Cerebellar nuclear complex (tissue), 1 donor: ENCODE measurements at places on chromosomes 13 and 19.

DNA sequence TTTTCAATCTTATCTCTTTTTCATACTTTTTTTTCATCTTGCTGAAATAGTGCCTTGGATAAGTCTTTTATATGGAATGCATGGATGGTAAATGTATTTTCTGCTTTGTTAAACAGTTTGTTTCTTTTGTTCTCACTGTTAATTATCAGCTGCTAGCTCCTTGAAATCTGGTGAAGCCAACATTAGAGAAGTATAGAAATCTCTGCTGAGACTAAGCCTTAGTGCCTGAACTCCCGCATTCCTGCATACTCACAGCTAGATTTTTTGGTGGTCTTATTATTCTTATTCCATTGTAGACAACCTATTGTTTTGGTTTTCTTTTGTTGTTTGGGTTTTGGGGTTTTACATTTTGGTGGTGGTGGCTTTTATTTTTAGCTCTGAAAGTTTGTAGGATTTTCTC lies 48.4 kb downstream of the DNAJC15 start:
- no peak for DNase-seq

DNA sequence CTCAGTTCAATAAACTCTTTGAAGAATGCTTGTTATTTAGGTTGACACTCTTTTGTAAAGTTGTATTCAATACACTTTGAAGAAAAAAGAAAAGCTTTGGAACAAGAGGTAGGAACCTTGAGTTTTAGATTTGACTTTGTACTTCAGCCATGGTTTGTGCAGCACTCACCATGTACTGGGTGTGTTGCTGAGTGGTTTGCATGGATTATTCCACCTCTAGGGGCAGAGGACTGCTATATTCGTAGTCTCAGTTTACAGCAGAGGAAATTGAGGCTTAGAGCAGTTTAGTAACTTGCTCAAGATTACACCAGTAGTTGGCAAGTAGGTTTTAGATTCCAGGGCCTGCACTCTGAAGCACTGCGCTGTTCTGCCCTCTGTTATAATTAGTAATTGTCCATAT lies 68.8 kb downstream of the DNAJC3 start:
- no peak for DNase-seq

GRCh38 chr13:72760189-72760588 lies 21.5 kb downstream of the DIS3 start:
- no peak for DNase-seq

GRCh38 chr13:54775501-54776191 lies 1747.0 kb downstream of the OLFM4 start:
- no peak for DNase-seq

DNA sequence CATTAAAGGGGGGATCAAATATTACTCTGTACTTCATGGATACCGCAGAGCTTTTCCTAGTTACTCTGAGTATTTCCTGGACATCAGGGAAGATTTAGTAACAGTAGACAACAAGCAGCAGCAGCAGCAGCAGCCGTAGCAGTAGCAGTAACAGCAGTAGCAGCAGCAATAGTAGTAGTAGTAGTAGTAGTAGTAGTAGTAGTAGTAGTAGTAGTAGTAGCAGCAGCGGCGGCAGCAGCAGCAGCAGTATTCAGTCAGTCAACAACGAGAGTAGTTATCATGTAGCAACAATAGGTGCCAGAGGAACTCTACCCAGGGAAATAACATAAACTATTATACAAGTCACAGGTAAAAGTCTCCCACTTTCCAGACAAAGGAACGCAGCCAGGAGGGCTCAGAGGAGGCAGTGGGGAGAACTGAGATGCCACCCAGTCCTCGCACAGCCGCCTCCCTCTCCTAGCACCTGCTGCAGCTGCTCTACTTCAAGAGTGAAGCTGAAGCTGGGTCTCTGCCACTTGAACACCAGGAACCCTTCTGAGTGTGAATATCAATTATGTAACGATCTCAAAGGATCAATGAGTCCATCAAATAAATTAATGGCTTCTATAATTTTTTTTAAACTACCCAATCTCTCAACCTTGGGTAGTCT lies 1.3 kb upstream of the DOCK9 start:
- no peak for DNase-seq

DNA sequence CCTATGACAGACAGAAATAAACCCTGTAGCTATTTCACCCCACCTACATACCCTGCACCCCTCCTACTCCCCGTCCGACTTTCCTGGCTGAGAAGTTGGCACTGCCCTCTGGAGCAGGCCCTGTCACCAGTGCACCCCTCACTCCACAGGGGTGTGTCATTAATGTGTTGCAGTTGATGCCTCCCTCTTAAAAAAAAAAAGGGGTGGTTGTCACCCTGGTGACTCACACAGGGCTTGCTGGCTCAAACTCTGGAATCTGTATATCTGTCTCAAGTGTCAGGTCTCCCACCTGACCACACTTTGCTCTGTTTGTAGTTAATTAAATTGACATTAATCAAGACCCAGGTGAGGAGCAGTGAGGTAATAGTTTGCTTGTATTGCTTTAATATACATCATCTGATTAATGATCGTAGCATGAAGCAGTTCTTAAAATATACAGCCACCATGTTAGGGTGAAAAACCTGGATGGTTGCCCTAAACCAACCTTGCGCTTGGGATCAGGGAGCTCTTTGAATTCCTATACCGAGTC lies 2.0 kb upstream of the GATAD2A start:
- no peak for DNase-seq

- DNase-seq = peak; percentile 70
Observed at GRCh38 chr19:49114630-49115363, 627 bp downstream of the LIN7B start.

DNA sequence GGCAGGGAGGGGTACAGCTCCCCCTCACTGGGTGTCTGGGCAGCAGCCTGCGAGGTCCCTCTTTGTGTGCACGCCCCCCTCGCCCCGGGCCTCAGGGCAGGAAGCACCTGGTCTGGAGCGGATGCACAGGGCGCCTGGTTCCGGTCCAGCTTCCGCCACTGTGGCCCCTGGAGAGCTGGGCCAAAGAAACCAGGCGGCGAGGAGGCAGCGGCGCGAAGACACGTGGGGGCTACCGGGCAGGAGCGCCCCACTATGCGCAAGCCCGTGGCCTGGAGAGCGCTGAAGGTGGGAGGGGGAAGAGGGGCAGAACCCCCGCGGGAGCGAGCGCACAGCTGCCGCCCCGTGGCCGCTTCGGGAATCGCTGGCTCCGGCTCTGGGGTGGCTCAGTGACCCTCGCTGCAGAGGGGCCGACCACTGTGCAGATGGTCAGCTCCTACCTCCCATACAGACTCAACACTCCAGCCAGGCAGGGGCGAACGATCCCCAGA lies 1.7 kb upstream of the LYL1 start:
- no peak for DNase-seq
